ENCODE measurements at places on chromosomes 7 and 10.

- ATAC-seq: no peak
Measured at GRCh38 chr10:94065787-94066186, 72.1 kb downstream of the PLCE1 start.

DNA sequence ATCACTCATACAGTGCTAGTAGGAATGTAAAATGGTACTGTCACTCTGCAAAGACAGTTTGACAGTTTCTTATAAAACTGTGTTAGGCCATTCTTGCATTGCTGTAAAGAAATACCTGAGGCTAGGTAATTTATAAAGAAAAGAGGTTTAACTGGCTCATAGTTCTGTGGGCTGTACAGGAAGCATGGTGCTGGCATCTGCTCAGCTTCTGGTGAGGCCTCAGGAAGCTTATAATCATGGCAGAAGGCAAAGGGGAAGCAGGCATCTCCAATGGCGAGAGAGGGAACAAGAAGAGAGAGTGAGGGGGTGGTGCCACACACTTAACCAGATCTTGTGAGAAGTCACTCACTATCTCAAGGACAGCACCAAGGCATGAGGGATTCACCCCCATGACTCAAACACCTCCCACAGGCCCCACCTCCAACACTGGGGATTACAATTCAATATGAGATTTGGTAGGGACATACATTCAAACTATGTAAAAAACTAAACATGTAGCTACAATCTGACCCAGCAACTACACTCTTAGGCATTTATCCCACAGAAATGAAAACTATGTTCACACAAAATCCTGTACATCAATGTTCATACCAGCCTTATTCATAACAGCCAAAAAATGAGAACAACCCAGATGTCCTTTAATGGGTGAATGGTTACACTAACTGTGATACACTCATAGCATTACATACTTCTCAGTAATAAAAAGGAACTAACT, 5.0 kb downstream of the ALDH18A1 start:
- no peak for ATAC-seq

DNA sequence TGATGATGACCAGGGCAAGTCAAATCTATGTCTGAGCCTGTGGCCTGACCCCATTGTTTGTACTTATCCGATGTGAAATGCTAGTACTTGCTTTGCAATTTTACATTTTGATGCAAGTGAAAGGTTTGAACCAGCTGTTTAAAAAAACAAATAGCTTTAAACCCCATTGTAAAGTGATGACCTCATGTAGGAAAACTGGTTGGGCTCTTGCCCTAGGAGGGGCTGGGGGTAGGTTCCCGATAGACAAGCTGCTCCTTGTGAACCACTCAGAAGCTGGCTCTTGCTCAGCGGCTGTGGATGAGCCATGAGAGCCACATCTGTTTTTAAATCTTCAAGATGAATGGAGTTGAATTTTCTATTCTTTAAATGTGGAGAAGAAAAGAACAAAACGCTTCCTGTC, 185.3 kb downstream of the WDR11 start:
- no peak for ATAC-seq

DNA sequence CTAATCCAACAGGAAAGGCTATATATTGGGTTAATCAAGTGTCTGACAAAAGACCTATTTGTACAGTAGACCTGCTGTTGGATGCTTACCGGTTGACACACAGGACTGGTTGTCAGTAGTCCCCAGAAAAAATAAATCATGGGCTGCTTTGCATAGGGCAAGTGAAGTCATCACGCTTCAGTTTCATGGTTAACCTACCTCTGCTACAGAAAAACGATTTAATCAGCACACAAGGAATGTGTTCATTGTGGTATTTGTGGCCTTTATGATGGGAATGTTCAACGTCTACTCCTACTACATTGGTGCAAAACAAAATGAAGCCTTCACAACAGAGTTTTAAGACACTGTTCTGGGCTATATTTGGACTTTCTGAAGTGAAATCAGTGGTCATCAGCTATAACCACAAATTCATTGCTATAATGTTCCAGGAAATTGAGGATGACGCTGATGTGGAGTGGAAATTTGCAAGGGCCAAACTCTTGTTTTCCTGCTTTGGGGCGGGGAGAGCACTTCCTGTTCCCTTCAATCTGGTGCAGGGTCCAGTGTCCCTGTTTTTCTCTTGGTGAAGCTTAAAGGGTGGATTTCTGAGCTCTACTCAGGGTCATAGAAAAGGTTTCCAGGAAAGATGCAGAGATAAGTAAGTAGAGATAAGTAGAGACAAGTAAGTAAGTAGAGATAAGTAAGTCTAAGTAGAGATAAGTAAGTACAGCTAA, 39.3 kb upstream of the GGCT start:
- ATAC-seq: no peak

Measured in stimulated activated memory B cell treated with anti-CD40 and anti-IgM and Interleukin-4, amounts not matched to agents 10 μg/mL and 1 μg/mL and 100 μg/mL, for 72 hours (primary cell).